Neuronal stem cell (in vitro differentiated cells): ENCODE measurements at places on chromosomes 2 and 18.

GRCh38 chr18:9135912-9136314 is 668 bp upstream of the ANKRD12 start:
- no peaks in the 10 kb centered on the region for H3K27me3 ChIP-seq
- H3K27ac ChIP-seq: peak overlapping the region; percentile 49
- H3K36me3 ChIP-seq: peaks cover 9% of the 10 kb centered on the region
- peak overlapping the region; percentile 97 for H3K4me3 ChIP-seq
- no peak for DNase-seq

GRCh38 chr2:70978341-70979179 is at the start of gene ANKRD53:
Gene ANKRD53, plus strand, starts transcription at chr2:70978630. Its CDS starts 16 bp downstream, at chr2:70978646.
- H3K27ac ChIP-seq: no peak within 1 kb of the TSS
- DNase-seq: peak; percentile 51
- H3K36me3 ChIP-seq: no peaks in the 10 kb centered on the region
- H3K4me1 ChIP-seq: peaks cover 11% of the 10 kb centered on the region
- peaks cover 7% of the 10 kb centered on the region for H3K27me3 ChIP-seq

- no peak overlapping the region for H3K4me3 ChIP-seq
- peaks cover 3% of the 10 kb centered on the region for H3K36me3 ChIP-seq
- no peak overlapping the region for H3K27ac ChIP-seq
- peaks cover 4% of the 10 kb centered on the region for H3K4me1 ChIP-seq
- DNase-seq: no peak
Measured at GRCh38 chr18:62138461-62139235, 48.2 kb downstream of the PIGN start.

DNA sequence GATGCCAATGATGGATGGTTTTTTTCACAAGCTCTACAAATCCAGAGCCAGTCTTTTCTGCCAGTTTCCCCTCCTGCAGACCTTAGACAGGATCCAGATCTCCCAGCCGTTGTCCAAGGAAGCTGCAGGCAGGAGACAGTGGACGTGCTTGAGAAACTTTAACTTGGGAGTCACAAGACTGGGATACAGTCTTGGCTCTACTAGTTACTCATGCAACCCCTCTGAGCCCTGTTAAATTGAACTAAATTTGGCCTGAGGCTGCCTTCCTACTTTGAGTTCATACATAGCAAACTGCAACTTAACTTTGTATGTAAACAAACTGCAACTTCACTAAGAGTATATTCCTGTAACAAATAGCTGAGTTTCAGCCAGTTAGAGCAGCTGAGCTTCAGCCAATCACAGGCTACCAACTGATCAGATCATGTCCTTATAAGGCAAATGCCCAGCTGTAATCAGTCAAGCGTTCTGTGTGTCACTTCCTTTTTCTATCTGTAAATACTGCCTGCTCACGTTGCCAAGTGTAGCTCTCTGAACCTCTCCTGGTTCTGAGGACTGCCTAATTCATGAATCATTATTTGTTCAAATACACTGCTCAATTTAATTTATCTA is 140.9 kb downstream of the CAPN13 start:
- no peak for DNase-seq
- no peaks in the 10 kb centered on the region for H3K36me3 ChIP-seq
- H3K27me3 ChIP-seq: no peaks in the 10 kb centered on the region
- no peak overlapping the region for H3K27ac ChIP-seq
- no peaks in the 10 kb centered on the region for H3K4me1 ChIP-seq

DNA sequence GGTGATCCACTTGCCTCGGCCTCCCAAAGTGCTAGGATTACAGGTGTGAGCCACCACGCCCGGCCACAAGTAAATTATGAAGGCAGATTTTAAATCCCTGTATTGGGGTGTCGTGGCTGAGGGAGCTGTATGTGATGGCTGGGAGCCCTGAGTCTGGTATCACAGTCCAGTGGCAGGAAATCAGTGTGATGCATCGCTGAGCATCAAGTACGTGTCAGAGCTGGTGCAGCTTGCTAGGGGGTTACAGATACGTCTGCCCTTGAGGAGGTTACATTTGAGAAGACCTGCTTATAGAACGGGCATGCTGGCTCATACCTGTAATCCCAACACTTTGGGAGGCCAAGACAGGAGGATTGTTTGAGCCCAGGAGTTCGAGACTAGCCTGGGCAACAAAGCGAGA is 4.3 kb downstream of the ENOSF1 start:
- no peak overlapping the region for H3K4me3 ChIP-seq
- H3K36me3 ChIP-seq: no peaks in the 10 kb centered on the region
- H3K27me3 ChIP-seq: peaks cover 3% of the 10 kb centered on the region
- no peak overlapping the region for H3K27ac ChIP-seq
- no peak for DNase-seq

GRCh38 chr18:47389210-47389609 is 137.8 kb upstream of the SKOR2 start:
- no peaks in the 10 kb centered on the region for H3K36me3 ChIP-seq
- H3K27me3 ChIP-seq: peaks cover 2% of the 10 kb centered on the region
- H3K4me3 ChIP-seq: no peak overlapping the region
- no peak overlapping the region for H3K27ac ChIP-seq
- DNase-seq: no peak
- no peaks in the 10 kb centered on the region for H3K4me1 ChIP-seq

GRCh38 chr2:239285932-239286230 is 114.9 kb downstream of the HDAC4 start:
- peaks cover 27% of the 10 kb centered on the region for H3K4me1 ChIP-seq
- no peak overlapping the region for H3K27ac ChIP-seq
- DNase-seq: no peak

- H3K27ac ChIP-seq: no peak overlapping the region
- peaks cover 5% of the 10 kb centered on the region for H3K4me1 ChIP-seq
- no peaks in the 10 kb centered on the region for H3K36me3 ChIP-seq
Measured at GRCh38 chr2:18063826-18064470, 185.5 kb downstream of the KCNS3 start.

- H3K36me3 ChIP-seq: no peaks in the 10 kb centered on the region
- no peak overlapping the region for H3K27ac ChIP-seq
- no peak overlapping the region for H3K4me3 ChIP-seq
Measured at GRCh38 chr18:60377778-60378469, 5.3 kb upstream of the MC4R start.

DNA sequence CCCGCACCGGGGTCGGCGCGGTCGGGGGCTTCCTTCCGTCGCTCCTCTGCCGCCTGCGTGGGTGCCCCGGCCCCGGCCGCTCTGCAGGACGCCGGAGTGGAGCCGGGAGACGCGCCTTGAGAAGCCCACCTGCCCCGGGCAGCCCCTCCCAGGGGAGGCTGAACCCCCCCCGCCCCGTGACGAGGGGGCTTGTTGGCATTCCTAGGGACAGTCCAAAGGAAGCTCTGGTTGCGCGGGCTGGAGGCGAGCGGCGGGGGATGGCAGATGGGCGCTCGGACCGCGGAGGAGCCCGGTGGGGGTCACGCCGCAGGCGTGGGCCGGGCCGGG is 133.5 kb upstream of the MGAT5 start:
- no peaks in the 10 kb centered on the region for H3K36me3 ChIP-seq
- peak overlapping the region; percentile 98 for H3K4me3 ChIP-seq
- H3K4me1 ChIP-seq: peaks cover 2% of the 10 kb centered on the region
- H3K27ac ChIP-seq: peak overlapping the region; percentile 90

- no peak overlapping the region for H3K27ac ChIP-seq
- H3K27me3 ChIP-seq: no peaks in the 10 kb centered on the region
- H3K36me3 ChIP-seq: no peaks in the 10 kb centered on the region
- no peak for DNase-seq
- no peak overlapping the region for H3K4me3 ChIP-seq
Measured at GRCh38 chr2:29871541-29871940, 49.8 kb downstream of the ALK start.

GRCh38 chr2:143623909-143624260 is 494.7 kb downstream of the ARHGAP15 start:
- H3K4me3 ChIP-seq: no peak overlapping the region
- no peaks in the 10 kb centered on the region for H3K36me3 ChIP-seq
- DNase-seq: no peak
- no peak overlapping the region for H3K27ac ChIP-seq

GRCh38 chr2:218284106-218284811 is 8.0 kb downstream of the TMBIM1 start:
- peaks cover 3% of the 10 kb centered on the region for H3K4me1 ChIP-seq
- no peaks in the 10 kb centered on the region for H3K27me3 ChIP-seq
- no peaks in the 10 kb centered on the region for H3K36me3 ChIP-seq
- H3K27ac ChIP-seq: no peak overlapping the region
- DNase-seq: no peak

GRCh38 chr2:188306271-188306670 is 14.6 kb downstream of the GULP1 start:
- no peaks in the 10 kb centered on the region for H3K27me3 ChIP-seq
- no peak overlapping the region for H3K4me3 ChIP-seq
- H3K27ac ChIP-seq: no peak overlapping the region

GRCh38 chr2:98734162-98734561 is 3.2 kb upstream of the MGAT4A start:
- H3K4me3 ChIP-seq: no peak overlapping the region
- H3K36me3 ChIP-seq: no peaks in the 10 kb centered on the region
- DNase-seq: no peak
- H3K27ac ChIP-seq: no peak overlapping the region

- H3K27ac ChIP-seq: no peak overlapping the region
- no peaks in the 10 kb centered on the region for H3K27me3 ChIP-seq
- no peaks in the 10 kb centered on the region for H3K4me1 ChIP-seq
Measured at GRCh38 chr2:11969774-11970173, 223.3 kb downstream of the LPIN1 start.

DNA sequence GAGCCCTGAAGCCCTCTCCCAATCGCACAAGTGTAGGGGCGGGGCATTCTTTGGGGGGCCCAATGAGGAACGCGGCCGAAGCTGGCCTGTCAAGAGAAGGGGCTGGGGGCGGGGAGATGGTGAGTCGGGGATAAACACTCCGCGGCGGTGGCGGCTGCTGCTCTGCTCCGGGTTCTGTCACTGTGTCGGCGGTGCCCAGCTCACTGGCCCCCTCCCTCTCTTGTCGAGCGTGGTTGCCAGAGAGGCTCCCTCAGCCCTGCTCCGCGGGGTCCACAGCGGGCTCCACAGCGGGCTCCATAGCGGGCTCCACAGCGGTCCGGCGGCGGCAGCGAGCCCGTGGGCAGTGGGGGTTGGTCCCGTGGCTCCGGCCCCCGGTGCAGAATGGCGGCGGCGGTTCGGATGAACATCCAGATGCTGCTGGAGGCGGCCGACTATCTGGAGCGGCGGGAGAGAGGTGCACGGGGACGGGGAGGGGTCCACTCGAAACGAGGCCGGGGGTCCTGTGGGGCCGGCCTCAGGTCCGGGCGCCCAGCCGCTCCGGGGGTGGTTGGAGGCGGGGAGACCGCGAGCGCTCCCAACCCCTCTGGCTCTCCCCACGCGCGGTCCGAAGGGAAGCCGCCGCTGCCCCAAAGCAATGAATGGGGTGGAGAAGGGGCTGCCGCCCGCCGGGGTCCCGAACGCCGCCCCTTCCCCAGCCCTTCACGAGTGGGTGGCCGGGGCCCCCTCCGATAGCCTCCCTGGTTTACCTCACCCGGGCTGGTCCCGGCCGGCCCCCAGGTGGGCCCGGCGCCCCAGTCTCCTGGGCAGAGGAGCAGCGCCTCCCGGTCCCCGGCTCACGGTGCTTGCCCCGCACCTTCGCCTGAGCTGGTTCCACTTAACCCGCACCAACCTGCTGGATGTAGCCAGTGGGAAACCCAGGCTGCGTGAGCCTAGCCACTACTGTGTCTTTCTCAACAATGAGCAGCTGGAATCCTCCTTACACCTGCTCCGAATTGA is at the start of gene MXD1:
Gene MXD1, plus strand, starts transcription at position 160 of the 996 bp plus-strand sequence. Its CDS starts 222 bp downstream, at position 382.
- H3K4me1 ChIP-seq: peaks cover 2% of the 10 kb centered on the region
- H3K27me3 ChIP-seq: no peaks in the 10 kb centered on the region
- H3K36me3 ChIP-seq: peaks cover 32% of the 10 kb centered on the region
- H3K27ac ChIP-seq: peak within 1 kb of the TSS; percentile 89
- H3K4me3 ChIP-seq: peak within 1 kb of the TSS; percentile 72

DNA sequence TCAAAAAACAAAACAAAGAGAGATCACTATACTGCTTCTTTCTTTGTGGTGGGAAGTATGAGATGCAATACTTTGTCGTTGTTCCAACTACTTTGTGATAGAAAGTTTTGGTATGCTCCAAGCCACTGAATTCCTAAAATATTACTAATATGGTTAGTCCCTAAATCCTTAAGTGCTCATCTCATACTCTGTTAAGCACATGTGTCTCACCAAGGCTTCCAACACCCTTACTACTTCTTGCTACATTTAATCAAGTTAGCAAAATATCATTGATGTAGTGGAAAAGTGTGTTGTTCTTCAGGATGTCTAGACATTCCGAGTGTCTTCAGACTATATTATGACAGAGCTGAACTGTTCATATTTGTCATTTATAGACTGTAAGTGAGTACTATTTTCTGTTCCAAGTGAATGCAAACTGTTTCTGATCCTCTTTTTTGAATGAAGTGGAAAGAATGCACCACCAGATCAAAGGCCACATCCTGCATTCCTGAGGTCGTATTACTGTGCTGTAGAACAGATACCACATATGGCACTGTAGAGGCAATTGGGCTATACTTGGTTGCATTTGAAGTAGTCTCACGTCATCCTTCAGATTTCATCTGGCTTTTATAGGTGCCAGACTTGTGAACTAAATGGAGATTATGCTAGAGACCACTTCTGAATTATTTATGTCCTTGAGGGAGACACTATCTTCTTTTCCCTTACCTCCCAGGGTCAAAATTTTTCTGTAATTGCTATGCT is 298.4 kb upstream of the ZNF521 start:
- H3K27ac ChIP-seq: no peak overlapping the region
- no peak overlapping the region for H3K4me3 ChIP-seq
- no peaks in the 10 kb centered on the region for H3K4me1 ChIP-seq
- no peak for DNase-seq

- no peaks in the 10 kb centered on the region for H3K4me1 ChIP-seq
- H3K27ac ChIP-seq: no peak overlapping the region
- no peak for DNase-seq
- peaks cover 8% of the 10 kb centered on the region for H3K27me3 ChIP-seq
- no peaks in the 10 kb centered on the region for H3K36me3 ChIP-seq
- no peak overlapping the region for H3K4me3 ChIP-seq
Measured at GRCh38 chr2:128803222-128803621, 484.6 kb upstream of the HS6ST1 start.

DNA sequence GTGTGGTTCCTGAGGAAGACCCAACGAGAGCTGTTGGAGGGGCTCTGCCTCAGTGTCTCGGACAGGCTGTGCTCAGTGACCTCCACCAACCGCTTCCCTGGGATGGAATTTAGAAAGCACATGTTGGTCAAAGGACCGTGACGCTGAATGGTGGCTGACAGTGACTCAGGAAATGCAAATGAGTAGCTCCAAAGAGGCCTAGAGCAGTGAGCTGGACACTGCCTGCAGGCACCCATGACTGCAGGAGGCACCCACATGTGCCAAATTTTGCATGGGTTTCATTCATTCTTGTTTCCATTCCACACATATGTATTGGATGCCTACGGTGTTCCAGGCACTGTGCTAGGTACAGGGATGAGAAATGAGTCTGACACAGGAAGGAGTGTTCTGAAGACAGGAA is 46.4 kb downstream of the ACKR3 start:
- H3K27ac ChIP-seq: no peak overlapping the region
- H3K4me1 ChIP-seq: peaks cover 2% of the 10 kb centered on the region
- no peak for DNase-seq
- H3K36me3 ChIP-seq: no peaks in the 10 kb centered on the region
- H3K4me3 ChIP-seq: no peak overlapping the region
- no peaks in the 10 kb centered on the region for H3K27me3 ChIP-seq

- peak overlapping the region; percentile 88 for H3K27ac ChIP-seq
- peak overlapping the region; percentile 91 for H3K4me3 ChIP-seq
- H3K36me3 ChIP-seq: no peaks in the 10 kb centered on the region
- peak; percentile 30 for DNase-seq
- H3K4me1 ChIP-seq: peaks cover 4% of the 10 kb centered on the region
- H3K27me3 ChIP-seq: no peaks in the 10 kb centered on the region
Measured at GRCh38 chr2:207711750-207712530, 500 bp downstream of the CCNYL1 start.

- no peaks in the 10 kb centered on the region for H3K4me1 ChIP-seq
- DNase-seq: no peak
Measured at GRCh38 chr2:165033402-165033801, 78.1 kb upstream of the SLC38A11 start.
